ENCODE measurements at places on chromosomes 4 and X.

GRCh38 chr4:180947425-180947824 lies 1295.8 kb upstream of the TENM3 start:
- no peak for DNase-seq

DNA sequence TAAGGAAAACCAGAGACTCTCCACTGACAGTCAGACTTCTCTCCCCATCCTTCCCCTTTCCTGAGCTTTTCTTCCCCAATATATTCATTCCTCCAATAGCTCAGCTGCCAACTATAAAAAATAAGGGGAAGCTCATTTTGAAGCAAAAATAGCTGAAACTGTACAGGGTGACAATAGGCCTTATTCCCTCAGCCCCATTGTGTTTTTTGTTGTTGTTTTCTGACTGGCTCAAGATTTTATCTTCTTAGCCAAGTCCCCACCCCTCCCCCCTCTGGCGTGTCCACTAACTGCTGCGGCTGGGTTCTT lies 26.2 kb downstream of the PRPS1 start:
- no peak for DNase-seq

DNA sequence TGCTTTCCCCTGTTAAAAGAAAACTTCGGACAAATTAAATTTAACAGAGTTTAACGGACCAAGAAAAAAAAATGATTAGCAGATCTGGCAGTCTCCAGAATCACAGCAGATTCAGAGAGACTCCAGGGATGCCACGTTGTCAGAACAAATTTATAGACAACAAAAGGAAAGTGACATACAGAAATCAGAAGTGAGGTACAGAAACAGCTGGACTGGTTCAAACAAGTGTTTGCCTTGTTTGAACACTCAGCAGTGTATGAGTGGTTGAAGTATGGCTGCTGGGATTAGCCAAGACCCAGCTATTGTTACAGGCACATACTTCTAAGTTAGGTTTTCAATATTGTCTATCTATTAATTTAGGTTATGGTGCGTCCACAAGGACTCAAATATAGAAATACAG lies 19.1 kb downstream of the PIR start:
- no peak for DNase-seq

DNA sequence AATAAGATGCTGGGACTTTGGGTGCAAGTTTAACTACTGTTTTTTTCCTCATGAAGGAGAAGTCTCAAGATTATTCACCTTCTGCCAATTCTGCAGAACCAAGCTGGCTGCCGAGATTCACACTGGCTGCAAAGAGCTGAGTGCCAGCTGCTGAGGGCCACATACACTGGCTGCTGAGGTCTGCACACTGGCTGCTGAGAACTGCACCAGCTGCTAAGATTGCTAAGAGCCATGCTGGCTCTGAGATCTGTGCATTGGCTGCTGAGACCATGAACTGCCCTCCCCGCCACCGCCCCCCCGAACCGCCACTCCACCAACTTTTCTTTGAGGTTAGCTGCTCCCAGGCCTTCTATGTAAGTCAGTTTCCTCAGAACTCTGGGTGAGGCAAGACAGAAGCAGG lies 330.3 kb downstream of the CBLL2 start:
- DNase-seq, result no peak

- no peak for DNase-seq
Observed at GRCh38 chr4:124167602-124168001, 544.9 kb downstream of the ANKRD50 start.

DNA sequence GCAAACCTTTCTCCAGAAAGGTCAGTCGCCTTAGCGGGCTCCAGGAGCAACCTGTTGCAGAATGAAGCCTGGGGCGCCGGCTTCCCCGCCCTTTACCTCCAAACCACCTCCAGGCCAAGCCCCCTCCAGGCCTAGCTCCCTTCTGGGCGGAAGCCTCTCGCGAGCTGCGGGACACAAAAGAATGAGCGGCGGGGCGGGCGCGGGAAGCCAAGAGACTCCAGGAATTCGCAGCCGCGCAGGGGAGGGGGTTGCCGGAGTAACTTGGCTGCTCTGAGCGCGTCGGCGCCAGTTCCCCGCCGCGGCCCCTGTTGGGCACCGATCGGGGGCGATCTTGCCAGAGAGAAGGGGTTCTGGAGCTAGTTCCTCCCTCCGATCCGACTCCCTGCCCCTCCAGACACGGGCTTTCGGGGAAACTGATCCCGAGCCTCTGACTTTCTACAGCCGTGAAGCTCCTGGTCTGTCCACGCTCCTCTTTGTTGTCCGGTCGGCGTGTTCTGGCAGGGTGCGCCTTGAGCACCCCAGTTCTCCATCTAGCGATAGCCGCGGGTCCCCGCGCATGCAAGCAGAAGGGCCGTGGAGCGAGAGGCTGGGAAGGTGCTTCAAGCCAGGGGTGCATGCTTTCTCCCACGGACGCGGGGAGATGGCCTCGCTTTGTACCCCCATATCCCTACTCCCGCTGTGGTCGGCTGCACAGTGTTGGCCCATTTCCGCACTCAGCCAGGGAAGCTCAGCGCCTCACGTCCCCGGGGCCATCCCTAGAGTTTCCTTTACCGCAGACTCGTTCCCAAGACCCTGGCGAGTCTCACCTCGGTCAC lies 1.2 kb downstream of the PROM1 start:
- no peak for DNase-seq
